ENCODE measurements at places on chromosomes 12 and 14.

GRCh38 chr12:51357374-51358047, 11.0 kb upstream of the CELA1 start:
- H3K4me3 ChIP-seq, result no peak overlapping the region
- DNase-seq, result no peak

DNA sequence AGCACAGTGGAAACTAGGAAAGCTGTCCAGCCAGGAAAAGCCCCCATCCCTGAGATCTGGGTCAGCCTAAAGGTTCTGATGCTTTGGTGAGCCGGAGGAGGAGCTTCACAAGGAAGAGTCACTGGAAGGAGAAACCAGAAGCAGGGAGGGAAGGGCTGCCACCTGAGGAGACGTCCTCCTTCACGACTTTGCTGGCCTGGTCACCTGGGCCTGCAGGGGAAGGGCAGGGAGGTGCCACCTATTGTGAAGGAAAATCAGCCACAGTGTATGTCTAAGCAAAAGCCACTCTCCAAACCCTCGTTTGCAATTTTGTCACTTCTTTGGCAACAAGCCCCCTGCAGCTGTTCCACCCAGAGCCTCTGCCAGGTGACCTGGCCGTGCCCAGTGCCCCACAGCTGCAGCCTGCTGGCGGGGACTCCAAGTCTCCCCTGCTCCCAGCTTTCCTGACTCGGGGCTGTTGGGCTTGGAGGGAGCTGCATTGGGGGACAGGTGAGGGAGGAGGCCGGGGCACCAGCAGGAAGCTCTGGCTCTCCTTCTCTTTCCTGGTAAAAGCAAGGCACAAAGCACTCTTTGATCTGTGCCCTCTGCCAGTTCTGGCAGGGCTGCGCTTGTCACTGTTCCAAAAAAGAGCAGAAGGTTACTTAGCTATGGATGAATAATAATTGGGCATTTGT, 120.9 kb upstream of the BCL2L14 start:
- H3K4me1 ChIP-seq, result no peaks in the 10 kb centered on the region
- H3K4me3 ChIP-seq, result no peak overlapping the region
- no peak overlapping the region for H3K27ac ChIP-seq
- no peaks in the 10 kb centered on the region for H3K36me3 ChIP-seq

DNA sequence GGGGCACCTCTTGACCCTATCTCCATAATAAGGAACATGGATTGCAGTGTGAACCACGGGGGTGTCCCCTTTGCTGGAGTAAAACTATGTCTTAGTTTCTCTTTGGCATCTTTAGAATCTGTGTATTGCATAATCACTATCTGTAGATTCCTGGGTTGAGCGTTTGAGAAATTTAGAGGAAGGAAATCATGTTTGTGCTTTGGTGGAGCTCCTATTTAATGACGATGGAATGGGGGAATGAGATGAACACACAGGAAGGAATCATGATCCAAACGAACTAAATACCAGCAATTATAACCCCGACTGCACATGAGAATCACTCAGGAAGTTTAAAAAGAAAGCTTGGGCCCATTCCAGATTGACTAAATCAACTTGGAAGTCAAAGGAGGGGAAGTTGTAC, 1.3 kb upstream of the MYG1 start:
- H3K4me3 ChIP-seq, result no peak overlapping the region
- H3K27me3 ChIP-seq, result no peaks in the 10 kb centered on the region
- H3K4me1 ChIP-seq, result peaks cover 26% of the 10 kb centered on the region
- peaks cover 25% of the 10 kb centered on the region for H3K36me3 ChIP-seq
- no peak for DNase-seq

DNA sequence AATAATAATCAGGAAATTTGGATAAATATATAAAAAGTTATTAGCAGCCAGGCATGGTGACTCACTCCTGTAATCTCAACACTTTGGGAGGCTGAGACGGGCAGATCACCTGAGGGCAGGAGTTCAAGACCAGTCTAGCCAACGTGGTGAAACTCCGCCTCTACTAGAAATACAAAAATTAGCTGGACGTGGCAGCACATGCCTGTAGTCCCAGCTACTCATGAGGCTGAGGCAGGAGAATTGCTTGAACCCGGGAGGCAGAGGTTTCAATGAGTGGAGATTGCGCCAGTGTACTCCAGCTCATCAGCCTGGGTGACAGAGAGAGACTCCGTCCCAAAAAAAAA, 64.5 kb downstream of the SYT1 start:
- H3K27ac ChIP-seq, result peak overlapping the region; percentile 87
- no peak overlapping the region for H3K4me3 ChIP-seq
- H3K4me1 ChIP-seq, result peaks cover 17% of the 10 kb centered on the region
- H3K27me3 ChIP-seq, result no peaks in the 10 kb centered on the region

- no peaks in the 10 kb centered on the region for H3K36me3 ChIP-seq
- H3K27me3 ChIP-seq, result no peaks in the 10 kb centered on the region
- no peak overlapping the region for H3K4me3 ChIP-seq
- peaks cover 15% of the 10 kb centered on the region for H3K4me1 ChIP-seq
- no peak overlapping the region for H3K27ac ChIP-seq
Measured at GRCh38 chr12:6426882-6427671, 17.7 kb upstream of the CD27 start.

GRCh38 chr14:69828354-69828753, 31.3 kb upstream of the SLC10A1 start:
- peak overlapping the region; percentile 22 for H3K27ac ChIP-seq
- no peaks in the 10 kb centered on the region for H3K36me3 ChIP-seq
- DNase-seq, result no peak
- H3K4me1 ChIP-seq, result peaks cover 7% of the 10 kb centered on the region
- no peaks in the 10 kb centered on the region for H3K27me3 ChIP-seq

DNA sequence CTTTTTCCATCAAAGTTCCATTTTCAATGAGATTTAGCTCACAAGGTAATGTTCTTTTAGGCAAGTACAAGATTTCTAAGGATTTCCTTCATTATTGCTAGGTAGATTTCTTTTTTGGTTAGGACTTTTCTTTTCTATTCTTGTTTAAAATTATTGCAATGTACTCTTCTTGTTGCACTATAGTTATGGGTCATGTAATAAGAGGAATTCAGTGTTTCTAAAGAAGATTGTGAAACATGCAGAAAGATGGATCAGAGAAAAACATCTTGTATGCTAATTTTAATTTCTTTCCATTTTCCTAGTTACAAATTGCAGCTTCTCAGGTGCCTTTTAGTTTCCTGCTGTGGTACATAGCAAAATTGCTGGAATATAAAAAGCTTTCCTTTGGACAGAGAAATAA, 56.1 kb downstream of the BTG1 start:
- no peak overlapping the region for H3K27ac ChIP-seq
- no peak overlapping the region for H3K4me3 ChIP-seq

GRCh38 chr12:108289350-108290161, 49.6 kb downstream of the CMKLR1 start:
- H3K36me3 ChIP-seq, result no peaks in the 10 kb centered on the region
- no peak for DNase-seq
- H3K4me1 ChIP-seq, result no peaks in the 10 kb centered on the region
- no peaks in the 10 kb centered on the region for H3K27me3 ChIP-seq

- H3K4me1 ChIP-seq, result peaks cover 5% of the 10 kb centered on the region
- H3K4me3 ChIP-seq, result no peak overlapping the region
- no peak for DNase-seq
- H3K27me3 ChIP-seq, result no peaks in the 10 kb centered on the region
Measured at GRCh38 chr12:59182191-59182590, 261.9 kb upstream of the LRIG3 start.

GRCh38 chr14:99672506-99673304, 11.4 kb upstream of the CYP46A1 start:
- no peak overlapping the region for H3K4me3 ChIP-seq
- no peaks in the 10 kb centered on the region for H3K4me1 ChIP-seq
- H3K27me3 ChIP-seq, result peaks cover 39% of the 10 kb centered on the region
- no peak overlapping the region for H3K27ac ChIP-seq

GRCh38 chr14:53695692-53696214, 260.9 kb downstream of the BMP4 start:
- H3K27ac ChIP-seq, result no peak overlapping the region
- no peak overlapping the region for H3K4me3 ChIP-seq
- H3K36me3 ChIP-seq, result no peaks in the 10 kb centered on the region
- no peak for DNase-seq
- no peaks in the 10 kb centered on the region for H3K4me1 ChIP-seq
- no peaks in the 10 kb centered on the region for H3K27me3 ChIP-seq

- H3K4me3 ChIP-seq, result peak overlapping the region; percentile 91
- H3K27ac ChIP-seq, result peak overlapping the region; percentile 94
- peaks cover 19% of the 10 kb centered on the region for H3K4me1 ChIP-seq
- DNase-seq, result no peak
- no peaks in the 10 kb centered on the region for H3K36me3 ChIP-seq
Measured at GRCh38 chr14:21436567-21437062, 19.3 kb downstream of the CHD8 start.

DNA sequence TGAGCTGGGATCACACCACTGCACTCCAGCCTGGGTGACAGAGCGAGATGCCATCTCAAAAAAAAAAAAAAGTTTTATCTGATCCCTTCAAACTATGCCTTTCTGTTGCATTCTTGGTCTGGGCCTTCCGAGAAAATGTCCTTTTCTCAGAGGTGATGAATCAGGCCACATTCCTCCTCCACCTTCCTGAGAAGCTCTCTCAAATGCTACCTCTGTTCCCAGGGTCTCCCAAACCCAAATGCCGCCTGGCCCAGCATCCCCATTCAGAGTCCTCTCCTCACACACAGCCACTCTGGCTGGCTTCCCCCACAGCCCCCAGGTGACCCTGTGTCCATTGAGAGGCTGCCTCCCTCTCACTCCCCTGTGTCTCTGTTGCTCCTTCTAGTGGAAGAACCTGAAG, 19.7 kb upstream of the TMED10 start:
- H3K27me3 ChIP-seq, result no peaks in the 10 kb centered on the region
- no peak for DNase-seq
- peaks cover 18% of the 10 kb centered on the region for H3K4me1 ChIP-seq
- no peak overlapping the region for H3K4me3 ChIP-seq
- no peak overlapping the region for H3K27ac ChIP-seq

GRCh38 chr12:47829584-47829983, 9.9 kb upstream of the HDAC7 start:
- H3K27me3 ChIP-seq, result no peaks in the 10 kb centered on the region
- H3K27ac ChIP-seq, result peak overlapping the region; percentile 41
- no peak for DNase-seq
- H3K36me3 ChIP-seq, result no peaks in the 10 kb centered on the region
- H3K4me3 ChIP-seq, result peak overlapping the region; percentile 36
